ENCODE measurements at places on chromosomes 6 and 20.

- DNase-seq = no peak
Measured at GRCh38 chr20:40978761-40979160, 49.9 kb upstream of the TOP1 start.

GRCh38 chr6:164792666-164793065 lies 516.7 kb downstream of the C6orf118 start:
- no peak for DNase-seq

- peak; percentile 50 for DNase-seq
Measured at GRCh38 chr20:49713753-49714712, at the start of gene B4GALT5. Gene B4GALT5, minus strand, starts transcription at chr20:49713878. Its CDS starts 188 bp downstream, at chr20:49713690.

GRCh38 chr6:13172291-13172690 lies 156.0 kb downstream of the TBC1D7 start:
- no peak for DNase-seq

GRCh38 chr6:131979515-131980337 lies 28.6 kb upstream of the CCN2 start:
- no peak for DNase-seq

DNA sequence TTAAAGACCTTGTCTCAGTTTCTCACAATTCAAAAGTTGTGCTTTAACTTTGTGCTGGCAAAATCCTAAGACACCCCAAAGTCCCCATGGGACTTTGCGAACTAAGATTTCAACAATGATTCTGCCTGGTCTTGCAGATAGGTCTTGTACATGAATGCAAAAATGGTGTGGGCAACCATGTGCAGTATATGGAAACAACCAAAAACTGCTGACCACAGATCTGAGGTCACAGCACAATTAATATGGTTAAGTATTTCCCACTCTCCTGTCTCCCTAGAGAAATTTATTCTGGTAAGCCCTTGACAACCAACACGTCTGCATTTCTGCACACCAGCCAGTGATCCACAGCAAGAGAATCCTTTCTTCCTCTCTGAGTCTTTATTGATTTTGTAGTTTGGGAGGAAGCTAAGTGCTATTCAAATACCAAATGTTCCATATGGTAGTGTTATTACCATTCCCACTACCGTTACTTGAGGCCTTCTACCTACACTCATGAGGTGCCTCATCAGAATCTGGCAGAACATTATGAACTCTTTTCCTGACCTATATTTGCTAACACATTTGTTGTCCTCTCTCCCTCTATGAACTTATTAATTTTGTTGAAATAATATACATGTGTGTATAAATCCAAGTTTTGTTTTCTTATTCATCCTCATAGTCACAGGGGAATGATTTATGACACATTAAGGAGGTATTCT lies 178.7 kb downstream of the ATXN1 start:
- DNase-seq = no peak

DNA sequence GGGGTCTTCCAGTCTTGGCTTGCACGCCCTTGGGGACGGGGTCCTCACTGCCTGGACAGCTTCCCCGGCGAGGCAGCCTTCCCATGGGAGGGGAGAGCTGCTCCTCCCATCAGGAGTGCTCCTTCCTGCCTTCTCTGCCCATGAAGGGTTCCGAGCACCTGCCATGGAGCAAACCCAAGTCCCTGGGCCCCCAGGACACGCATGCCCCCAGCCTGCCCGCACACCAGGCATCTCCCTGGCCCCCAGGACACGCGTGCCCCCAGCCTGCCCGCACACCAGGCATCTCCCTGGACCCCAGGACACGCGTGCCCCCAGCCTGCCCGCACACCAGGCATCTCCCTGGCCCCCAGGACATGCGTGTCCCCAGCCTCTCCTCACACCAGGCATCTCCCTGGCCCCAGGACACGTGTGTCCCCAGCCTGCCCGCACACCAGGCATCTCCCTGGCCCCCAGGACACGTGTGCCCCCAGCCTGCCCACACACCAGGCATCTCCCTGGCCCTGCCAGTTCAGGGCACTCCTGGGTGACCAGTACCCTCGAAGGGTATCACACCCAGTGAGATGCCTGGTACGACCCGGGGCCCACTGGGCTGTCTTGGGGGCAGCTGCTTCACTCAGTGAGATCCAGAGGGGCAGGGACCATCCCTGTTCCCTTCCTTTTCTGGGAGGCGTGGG lies 21.7 kb downstream of the COL20A1 start:
- no peak for DNase-seq

GRCh38 chr6:90714319-90714718 lies 127.4 kb upstream of the MAP3K7 start:
- no peak for DNase-seq

GRCh38 chr6:14170128-14170527 lies 52.6 kb downstream of the CD83 start:
- no peak for DNase-seq

DNA sequence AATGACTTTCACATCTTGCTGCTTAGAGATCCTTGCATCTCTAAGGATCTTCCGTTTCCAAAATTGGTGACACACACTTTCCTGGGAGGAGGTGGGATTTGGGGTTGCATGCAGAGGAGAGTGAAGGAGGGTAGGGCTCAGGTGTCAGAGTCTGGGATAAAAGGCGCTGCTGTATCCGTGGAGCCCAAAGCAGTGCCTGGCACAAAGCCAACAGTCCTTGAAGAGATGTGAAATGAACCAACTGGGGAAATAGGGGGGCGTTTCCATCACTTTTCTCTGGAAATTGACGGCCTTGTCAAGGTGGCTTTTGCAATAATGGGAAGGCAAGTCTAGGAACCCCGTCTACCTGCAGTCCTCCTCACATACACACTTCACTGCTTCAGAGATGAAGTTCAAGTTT lies 59.5 kb upstream of the NELFCD start:
- DNase-seq = no peak

DNA sequence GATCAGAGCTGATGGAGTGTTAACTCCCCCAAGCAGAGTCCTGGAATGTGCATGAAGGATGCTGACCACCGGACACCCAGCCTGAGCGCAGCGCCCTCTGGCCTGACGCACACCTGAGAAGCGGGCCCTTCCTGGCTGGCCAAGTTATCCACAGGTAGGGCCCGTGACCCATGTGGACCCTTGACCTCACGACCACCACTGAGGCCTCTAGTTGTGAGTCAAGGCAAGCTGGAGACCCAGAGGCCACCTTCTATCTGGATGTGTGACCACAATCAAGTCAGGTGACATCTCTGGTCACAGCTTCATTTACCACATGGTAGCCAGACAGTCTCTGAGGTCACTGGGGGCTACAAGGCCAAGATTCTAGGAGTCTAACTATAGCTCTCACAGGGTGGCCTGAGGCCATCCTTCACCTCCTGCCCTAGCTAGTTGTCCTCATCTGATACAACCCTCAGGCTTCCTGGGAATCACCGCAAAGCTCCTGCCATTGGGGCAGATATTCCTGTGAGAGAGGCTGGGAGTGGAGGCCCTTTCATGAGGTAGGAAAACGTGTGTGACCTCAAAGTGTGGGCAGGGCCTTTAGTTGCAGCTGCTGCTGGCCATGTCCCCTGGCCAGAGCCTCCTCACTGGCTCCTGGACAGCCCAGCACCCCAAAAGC lies 53.1 kb downstream of the DSTN start:
- DNase-seq = no peak

GRCh38 chr6:108114841-108115597 lies 40.5 kb upstream of the OSTM1 start:
- peak; percentile 40 for DNase-seq

DNA sequence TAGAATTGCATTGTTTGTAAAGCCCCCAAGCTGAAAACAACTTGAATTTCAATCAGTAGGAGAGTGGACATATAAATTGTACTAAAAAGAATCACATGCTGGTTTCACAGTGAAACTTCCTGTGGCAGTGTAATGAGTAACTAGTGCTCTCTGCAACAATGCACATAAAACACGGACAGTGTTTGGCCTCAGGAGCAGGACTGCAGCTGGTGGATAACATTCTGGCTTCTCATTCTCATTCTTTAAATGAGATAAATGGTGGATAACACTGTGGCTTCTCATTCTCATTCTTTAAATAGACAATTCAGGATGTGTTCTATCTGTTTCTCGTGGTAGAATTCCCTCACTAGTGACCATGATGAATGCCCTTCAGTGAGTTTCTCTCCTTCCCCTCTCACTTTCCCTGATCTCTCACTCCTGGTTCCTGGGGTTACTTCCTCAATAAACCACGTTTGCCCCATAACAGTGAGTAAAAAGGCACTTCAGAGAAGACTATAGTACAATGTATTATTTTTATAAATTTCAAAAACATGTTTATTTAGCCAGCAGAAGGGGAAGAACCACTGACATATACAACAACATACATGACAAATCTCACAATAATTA lies 59.9 kb downstream of the SLC22A2 start:
- DNase-seq = no peak

- DNase-seq = no peak
Measured at GRCh38 chr6:105163183-105163582, 16.6 kb downstream of the POPDC3 start.

- DNase-seq = no peak
Measured at GRCh38 chr20:40689100-40689942, at the start of gene MAFB. Gene MAFB, minus strand, starts transcription at chr20:40689236. Its CDS starts 386 bp downstream, at chr20:40688850.

- peak; percentile 11 for DNase-seq
Measured at GRCh38 chr6:87701344-87701675, 723 bp downstream of the AKIRIN2 start.

GRCh38 chr6:159513074-159513720 lies 179.8 kb downstream of the SOD2 start:
- DNase-seq = no peak

DNA sequence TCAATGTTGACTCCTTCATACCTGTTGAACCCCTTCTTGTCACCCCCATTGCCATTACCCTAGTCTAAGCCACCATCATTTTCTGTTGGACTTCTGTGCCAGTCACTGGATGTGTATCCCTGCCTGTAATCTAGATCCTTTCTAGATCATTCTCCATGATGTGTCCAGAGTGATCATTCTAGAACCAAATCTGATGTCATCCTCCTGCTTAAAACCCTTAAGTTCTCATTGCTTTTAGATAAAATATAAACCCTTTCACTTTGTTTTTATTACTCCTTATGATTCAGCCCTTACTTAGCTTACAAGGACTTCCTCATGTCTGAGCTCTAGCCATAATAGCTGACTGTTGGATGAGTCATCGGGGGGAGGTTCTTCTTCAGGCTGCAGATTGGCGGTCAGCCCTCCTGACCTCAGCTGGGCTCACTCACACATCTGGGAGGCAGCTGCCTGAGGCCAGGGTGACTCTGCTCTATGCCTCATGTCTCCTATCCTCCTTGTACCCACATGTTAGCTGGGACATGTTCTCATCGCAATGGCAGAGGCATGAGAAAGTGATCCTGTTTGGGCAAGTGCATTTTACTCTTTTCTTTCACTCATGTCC lies 287.6 kb downstream of the ESR1 start:
- no peak for DNase-seq

Data from activated CD4-positive, alpha-beta T cell treated with anti-CD3 and anti-CD28 coated beads for 24 hours (primary cell).